ENCODE measurements at places on chromosomes 1 and 21. TPM values are rescaled to one million over a fixed set of nuclear protein-coding genes. Genes with fewer than 3 reads are reported as not detected.

The LCE1E gene
- polyA plus RNA-seq = not detected

The KPRP gene
- not detected for polyA plus RNA-seq

The NBPF6 gene
- not detected for polyA plus RNA-seq

The TDRD5 gene
- polyA plus RNA-seq = not detected

The NID1 gene
- polyA plus RNA-seq = not detected

Data from CD4-positive, alpha-beta memory T cell (primary cell).